ENCODE measurements at places on chromosomes 12 and 14.

DNA sequence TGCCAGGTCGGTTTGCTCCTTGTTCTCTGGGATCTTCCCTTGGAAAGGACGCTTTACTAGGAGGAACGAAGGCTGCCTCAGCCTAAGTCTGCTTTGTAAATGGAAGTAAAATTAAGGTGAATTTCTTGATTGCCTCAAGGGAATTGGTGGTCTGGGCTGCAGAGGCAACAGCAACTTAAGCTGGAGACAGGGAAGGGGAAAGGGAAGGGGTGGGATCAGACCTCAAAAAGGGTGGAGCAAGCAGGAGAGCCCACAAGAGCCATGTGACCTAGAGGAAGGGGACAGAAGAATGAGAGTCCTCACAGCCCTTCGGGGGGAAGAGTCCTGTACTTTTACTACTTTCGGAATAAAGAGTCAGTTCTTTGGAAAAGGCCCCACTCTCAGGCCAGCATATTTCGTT lies 147.9 kb downstream of the PPM1H start:
- no peak for DNase-seq

- no peak for DNase-seq
These were observed 266.8 kb downstream of the NEDD1 start for GRCh38 chr12:97173688-97174410.

DNA sequence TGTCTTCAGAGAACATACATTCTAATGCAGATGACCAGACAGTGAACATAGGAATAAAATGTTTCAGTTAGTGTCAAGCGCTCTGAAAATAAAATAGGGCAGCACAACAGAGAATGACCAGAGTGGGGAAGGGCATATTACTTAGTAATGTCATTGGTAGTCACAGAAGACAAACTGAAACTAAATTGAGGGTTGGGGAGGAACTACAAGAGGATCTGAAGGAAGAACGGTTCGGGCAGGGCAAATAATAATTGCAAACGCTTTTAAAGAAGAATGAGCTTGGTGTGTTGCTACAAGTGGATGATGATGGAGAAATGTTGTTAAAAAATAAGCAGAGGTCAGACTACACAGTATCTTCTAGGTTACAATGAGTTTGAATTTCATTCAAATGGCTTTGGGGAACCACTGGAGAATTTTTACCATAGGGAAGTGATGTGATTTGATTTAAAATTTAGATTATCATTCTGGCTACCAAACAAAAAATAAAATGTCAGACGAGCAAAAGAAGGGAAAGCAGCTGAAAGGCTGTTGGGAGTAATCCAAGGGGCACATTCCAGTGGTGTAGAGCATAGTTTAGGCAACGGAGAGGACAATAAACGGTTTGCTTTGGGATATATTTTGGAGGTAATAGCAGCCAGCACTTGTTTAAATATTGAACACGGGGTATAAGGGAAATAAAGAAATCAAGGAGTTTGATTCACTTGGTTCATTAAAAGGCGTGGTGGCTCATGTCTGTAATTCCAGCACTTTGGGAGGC lies 56.3 kb upstream of the SLC6A13 start:
- no peak for DNase-seq

DNA sequence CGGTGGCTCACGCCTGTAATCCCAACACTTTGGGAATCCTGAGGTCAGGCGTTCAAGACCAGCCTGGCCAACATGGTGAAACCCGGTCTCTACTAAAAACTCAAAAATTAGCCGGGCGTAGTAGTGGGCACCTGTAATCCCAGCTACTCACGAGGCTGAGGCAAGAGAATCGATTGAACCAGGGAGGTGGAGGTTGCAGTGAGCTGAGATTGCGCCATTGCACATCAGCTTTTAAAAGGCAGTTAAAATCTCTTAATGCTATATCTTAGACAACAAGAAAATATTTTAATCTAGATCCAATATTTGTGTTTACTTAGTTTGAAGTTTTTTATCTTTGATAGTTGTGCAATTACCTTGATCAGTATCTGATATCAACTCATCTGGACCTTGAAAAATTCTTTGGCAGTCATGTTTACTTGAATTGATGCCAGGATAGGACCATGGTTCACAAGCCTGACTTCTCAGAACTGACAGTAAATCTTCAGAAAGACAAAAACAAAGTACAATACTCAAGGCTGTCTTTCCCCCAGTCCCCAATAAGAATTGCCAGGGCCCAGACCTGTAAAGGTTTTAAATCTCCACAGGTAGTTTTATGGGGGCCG lies 135.0 kb upstream of the AEBP2 start:
- DNase-seq: no peak

- DNase-seq: no peak
These were observed 4.5 kb upstream of the SH2B3 start for GRCh38 chr12:111401167-111401605.

DNA sequence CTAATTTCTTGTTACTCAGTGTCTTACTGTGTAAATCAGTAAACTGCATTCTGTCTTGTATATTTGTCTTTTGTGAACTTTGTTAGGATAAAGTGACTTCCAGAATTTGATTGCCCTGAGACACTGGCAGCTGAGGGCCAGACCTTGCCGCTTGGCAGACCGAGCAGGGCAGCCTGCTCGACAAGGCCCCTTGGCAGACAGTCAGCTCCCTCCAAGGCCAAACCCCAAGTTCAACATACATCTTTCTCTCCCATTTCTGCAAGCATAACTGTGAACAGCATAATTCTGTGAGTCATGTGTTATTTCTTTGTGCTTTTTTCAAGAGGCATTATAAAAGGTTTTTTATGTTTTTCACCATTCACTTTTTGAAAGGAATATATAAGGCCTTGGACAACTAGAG lies 39.2 kb upstream of the BMAL2 start:
- peak; percentile 27 for DNase-seq

DNA sequence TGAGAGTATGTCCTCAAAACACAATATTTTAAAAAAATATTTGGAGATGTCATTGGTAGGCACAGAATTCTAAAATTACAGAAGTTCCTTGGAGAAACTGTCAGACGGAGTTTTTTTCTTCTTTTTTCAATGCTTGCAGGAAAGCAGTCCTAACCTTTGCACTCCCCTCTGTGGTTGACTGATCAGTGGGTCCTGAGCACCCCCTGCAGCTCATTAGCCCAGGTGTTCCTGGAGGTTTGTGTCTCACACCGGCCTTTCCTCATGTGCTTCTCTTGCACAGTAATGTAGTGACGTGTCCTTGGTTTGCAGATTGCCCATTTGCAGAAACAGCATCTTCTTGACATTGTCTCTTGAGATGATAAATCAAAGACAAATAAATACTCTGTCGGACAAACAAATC lies 513.0 kb downstream of the TMEM121 start:
- no peak for DNase-seq

DNA sequence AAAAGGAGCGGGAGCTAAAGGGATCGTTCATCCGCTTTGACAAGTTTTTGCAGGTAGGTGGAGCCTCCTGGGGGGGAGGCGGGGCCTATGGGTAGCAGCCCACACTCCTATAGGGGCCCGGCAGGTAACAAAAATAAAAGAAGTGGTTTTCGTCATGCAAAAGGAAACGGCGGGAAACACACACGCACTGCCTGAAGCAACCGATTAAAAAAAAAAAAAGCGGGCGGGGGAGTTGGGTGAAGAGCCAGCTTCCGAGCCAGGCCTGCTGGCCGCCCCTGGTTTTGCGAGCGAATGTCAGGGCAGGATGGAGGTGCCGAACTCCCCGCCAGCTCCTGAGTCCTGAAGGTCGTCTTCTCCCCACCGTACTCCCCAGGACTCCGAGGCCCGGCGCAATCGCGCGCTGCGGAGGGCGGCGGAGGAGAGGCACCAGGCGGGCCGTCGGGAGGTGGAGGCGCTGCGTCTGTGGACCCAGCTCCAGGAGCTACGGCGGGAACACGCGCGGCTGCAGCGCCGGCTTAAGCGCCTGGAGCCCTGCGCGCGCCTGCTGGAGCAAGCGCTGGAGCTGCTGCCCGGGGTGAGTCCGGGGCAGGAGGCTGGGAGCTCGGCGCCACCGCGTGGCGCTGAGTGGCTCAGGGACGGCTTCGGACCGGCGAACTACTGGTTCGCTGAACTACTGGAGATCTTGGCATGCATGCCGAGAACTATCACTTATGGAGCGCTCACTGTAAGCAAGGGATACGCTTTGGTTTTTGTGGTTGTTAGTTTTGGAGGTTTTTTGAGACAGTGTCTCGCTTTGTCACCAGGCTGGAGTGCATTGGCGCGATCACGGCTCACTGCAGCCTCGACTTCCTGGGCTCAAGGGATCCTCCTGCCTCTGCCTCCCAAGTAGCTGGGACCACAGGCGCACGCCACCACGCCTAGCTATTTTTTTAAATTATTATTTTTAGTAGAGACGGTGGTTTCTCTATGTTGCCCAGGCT lies 3.6 kb downstream of the CFAP73 start:
- DNase-seq: peak; percentile 68

GRCh38 chr12:57210461-57210860 lies 6.1 kb upstream of the NXPH4 start:
- DNase-seq: no peak

- DNase-seq: peak; percentile 7
These were observed 40.8 kb downstream of the CCNK start for GRCh38 chr14:99522025-99522401.

GRCh38 chr12:52351196-52352059 lies 15.9 kb downstream of the KRT85 start:
- DNase-seq: peak; percentile 50

DNA sequence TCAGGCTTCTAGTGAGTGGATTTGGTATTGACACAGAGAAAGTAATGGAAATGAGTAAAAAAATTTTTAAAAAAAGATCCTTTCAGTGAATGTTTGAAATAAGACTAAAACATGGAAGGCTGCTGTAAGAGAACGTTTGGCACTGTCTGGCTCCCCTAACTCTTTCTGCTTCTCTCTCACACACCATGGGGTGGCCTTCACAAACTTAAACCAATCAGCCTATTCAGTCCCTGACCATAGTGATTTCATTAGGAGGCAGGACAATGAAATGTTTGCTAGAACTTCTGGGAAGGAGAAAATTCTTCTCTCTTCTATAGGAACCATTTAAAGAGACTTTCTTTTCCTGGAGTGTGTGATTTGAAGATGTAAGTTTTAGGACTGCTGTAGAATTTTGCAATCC lies 84.2 kb upstream of the GRIN2B start:
- no peak for DNase-seq

DNA sequence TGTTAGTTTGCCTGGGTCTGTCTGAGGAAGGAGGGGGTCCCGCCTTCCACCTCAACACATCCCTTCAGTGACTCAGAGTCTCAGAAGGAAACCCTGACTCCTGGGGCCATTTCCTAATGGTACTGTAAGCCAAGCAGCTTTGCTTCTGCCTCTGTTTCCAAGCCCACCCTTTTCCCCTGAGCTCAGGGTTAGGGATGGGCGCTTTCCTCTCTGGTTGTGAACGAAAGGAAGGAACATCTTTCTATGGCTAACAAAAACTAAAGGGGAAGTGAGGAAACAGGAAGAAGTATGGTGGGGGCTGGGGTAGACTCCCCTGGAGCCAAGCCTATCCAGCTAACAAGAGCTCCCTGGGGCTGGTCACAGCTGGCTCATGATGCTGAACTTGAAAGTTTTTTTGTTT lies 11.6 kb upstream of the UNC119B start:
- DNase-seq: no peak

DNA sequence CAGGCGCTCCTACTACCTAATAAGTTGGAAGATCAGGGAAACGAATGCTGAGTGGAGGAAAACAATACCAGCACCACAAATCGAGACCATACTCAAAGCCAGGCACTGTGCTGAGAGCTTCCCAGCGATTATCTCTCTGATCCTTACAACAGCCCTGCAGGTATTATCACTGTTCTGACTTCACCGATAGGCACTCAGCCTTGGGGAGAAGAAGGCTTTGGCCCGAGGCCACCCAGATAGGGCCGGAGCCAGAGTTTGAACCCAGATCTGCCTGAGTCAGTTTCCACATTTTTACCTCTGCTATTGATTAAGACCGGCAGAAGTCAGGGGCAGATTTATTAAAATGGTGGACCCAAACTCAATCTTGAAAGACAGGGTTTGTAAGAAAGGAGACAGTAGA lies 4.9 kb downstream of the SVOP start:
- no peak for DNase-seq

Data from left ventricle myocardium inferior (tissue), 1 donor.